ENCODE measurements at places on chromosomes 3 and 15. TPM values are rescaled to one million over a fixed set of nuclear protein-coding genes. Genes with fewer than 3 reads are reported as not detected.

Gene MAN2A2
- total RNA-seq, result 80.3 TPM

Gene FGF12
- 334 TPM for total RNA-seq

Gene CEP97
- 7.7 TPM for total RNA-seq

Gene AADACL2
- not detected for total RNA-seq

Gene LHFPL4
- total RNA-seq, result not detected

Gene UBAP1L
- 1.9 TPM for total RNA-seq

Gene MITF
- total RNA-seq, result 64.0 TPM

Gene CPN2
- not detected for total RNA-seq

Gene GLDN
- 6.7 TPM for total RNA-seq

- DNase-seq, result no peak
These were observed 30.8 kb upstream of the CPB1 start for GRCh38 chr3:148796799-148797198.

DNA sequence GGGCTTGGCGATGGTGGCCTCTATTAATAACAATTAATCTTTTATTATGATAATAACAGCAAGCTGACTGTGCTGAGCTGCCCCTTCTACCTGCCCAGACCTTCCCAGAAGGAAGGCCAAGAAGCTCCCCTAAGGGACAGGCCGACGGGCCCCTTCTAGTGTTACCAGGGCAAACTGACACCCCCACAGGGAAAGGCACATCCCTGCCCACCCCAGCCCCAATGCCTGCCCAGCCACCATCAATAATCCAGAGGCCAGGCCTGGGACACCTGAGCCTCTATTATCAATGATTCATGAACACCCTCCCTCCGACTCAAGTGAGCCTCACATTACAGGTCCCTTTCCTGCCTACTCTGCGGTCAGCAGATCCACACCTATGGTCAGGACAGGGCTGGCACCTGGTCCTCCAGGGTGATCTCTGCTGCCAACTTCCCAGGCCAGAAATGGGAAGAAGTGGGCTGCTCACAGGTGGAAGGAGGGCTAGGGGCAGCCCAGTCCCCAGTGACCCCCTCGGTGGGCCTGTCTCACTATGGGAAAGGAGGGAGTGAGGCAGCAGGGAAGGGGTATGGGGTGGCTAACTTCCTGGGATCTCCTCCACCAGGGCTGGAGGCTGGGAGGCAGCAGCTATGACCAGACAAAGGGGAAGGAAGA is 1.8 kb downstream of the TWF2 start:
- no peak for DNase-seq

GRCh38 chr15:88543065-88543776 is 3.3 kb downstream of the DET1 start:
- no peak for DNase-seq

DNA sequence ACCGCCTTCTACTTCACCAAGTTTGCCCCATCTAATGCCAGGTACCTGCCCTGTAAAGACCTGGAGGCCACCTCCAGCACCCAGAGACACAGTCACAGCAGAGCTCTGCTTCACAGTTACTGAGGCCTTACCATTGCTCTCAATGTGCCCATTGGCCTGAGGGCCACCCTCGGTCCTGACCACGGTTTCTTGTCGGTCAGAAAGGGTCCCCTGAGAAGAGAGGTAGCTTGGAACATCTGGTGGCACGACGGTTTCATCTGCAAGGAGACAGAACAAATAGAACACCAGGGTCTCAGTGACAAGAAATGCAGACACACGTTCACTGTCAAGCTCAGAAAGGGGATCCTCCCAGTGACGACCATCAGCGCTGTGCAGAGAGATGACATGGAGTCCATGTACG is 118.7 kb downstream of the LRIG1 start:
- DNase-seq, result no peak

DNA sequence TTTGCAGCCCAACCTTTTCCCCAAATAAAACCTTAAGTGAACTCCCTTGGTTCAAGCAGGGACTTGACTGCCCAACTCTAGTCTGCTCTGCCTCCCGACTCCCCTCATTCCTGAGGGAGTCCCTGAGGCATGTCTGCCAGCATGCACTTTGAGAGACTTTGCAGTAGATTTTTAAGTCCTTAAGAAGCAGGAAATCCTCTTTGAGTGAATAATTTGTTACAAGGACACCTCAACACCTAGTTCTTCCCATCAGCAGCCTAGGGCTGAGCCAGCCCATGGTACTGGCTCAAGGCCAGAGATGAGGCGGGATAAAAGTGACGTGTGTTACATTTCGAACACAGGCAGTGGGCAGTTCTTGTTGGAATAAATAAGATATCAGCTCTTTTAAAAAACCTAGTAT is 204.3 kb upstream of the SLC2A2 start:
- peak; percentile 15 for DNase-seq

DNA sequence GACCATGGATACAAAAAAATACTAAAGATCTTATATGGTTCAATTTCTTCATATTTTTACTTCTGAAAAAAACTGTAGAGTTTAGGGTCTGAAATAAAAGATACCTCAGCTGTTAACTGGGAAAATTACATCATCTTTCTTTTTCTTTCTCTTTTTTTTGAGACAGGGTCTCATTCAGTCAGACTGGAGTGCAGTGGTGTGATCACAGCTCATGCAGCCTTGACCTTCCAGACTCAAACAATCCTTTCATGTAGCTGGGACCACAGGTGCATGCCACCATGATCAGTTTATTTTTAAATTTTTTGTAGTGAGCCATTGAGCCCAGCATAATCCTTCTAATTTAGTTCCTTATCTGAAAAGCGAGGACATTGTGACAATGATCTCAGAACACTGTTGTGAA is 39.6 kb upstream of the TKT start:
- no peak for DNase-seq

- DNase-seq, result no peak
These were observed 4.2 kb upstream of the CHRM5 start for GRCh38 chr15:33963831-33964664.

GRCh38 chr15:46502667-46503066 is 867.8 kb downstream of the SQOR start:
- no peak for DNase-seq

GRCh38 chr3:59658274-59658673 is 608.4 kb upstream of the CFAP20DC start:
- DNase-seq, result no peak

GRCh38 chr3:12995389-12996180 is 77.6 kb downstream of the IQSEC1 start:
- no peak for DNase-seq

DNA sequence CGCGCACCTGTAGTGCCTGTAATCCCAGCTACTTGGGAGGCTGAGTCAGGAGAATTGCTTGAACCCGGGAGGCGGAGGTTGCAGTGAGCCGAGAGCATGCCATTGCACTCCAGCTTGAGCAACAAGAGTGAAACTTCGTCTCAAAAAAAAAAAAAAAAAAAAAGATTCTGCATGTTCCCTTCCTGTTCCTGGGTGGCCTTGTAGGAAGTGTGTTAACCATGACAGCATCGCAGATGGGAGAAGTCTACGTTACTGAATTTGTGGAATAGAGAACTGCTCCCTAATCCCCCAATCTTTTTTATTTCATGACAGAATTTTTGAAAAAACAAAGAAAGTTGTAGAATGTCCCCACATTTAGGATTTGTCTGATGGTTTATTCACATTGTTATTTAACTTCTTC is 45.4 kb downstream of the FOXL2 start:
- no peak for DNase-seq

DNA sequence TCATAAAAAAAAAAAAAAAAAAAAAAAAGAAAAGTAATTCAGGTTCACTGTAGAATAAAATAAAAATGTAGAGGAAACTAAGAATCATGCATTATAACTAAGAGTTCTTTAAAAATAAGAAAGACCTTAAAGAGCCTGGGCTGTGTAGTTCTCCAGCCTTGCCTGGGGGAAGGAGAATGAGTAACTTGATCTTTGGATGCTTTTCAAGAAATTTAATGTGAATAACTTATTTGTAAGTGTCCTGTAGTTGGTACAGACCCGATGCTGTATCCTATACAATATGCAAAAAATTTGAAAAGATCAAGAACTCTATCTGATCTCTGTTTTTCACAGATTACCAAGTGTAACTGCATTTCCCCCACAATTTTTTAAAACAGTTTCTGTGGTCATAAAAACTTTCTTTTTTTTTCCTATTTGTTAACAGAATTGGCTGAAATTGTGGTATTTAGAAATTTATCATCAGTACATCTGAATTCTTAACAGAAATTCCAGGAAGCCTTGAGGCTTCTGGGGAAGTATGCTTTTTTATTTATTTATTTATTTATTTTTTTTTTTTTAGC is 195.3 kb downstream of the THRB start:
- DNase-seq, result no peak

DNA sequence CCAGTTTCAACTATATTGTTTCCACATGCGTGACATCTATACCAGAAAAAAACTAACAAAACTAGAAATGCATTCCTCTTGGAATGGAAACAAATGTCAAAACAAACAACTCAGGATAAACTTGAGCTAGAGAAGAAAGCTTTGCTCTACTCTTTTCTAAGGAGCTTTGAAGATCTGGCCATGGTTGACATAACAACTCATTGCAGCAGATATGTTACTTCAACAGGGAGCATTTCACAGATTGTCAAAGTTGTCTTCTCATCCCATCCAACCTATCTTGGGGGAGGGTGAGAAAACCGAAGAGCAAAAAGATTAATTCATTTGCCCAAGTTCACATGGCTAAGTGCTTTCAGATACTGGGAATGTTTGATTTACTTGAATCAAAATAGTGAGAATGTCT is 484.4 kb downstream of the CNTN4 start:
- no peak for DNase-seq

GRCh38 chr3:151468284-151468917 is 7.5 kb upstream of the IGSF10 start:
- no peak for DNase-seq

GRCh38 chr3:133383175-133383574 is 16.7 kb upstream of the BFSP2 start:
- no peak for DNase-seq

DNA sequence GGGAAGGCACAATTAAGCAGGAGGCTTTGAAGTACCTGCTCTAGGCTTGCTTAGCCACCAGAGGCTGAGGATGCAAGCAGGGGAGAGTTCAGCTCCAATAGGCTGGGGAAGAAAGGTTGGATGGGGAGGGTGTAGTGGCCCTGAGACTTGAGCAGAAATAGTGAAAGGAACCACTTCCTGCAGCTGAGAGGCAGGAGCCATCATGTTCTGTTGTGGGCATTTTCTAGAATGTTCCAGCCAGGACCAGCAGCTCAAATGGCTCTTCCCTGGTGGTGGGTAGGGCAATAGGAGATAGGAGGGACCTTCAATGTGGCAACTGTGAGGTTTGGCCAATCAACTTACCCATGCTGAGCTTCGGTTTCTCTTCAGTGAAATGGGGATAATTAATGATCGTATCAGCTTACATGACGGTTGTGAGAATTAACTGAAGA is 79.1 kb upstream of the CGNL1 start:
- DNase-seq, result no peak

DNA sequence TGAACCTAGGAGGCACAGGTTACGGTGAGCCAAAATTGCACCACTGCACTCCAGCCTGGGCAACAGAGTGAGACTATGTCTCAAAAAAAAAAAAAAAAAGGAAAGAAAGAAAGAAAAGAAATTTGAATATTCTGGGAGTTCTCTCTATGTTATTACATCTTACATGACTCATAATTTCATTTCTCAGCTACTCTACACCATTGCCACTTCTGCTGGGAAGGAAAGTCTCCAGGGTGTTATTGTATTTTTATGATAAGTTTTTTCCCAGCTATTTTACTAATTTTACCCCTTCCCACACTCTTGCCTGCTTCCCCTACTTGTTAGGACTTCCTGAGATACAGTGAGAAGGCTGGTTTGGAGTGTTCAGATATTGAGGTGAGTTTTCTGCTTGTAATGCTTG is 69.7 kb upstream of the UMPS start:
- no peak for DNase-seq

GRCh38 chr3:45874677-45875346 is 11.5 kb upstream of the CCR9 start:
- no peak for DNase-seq

DNA sequence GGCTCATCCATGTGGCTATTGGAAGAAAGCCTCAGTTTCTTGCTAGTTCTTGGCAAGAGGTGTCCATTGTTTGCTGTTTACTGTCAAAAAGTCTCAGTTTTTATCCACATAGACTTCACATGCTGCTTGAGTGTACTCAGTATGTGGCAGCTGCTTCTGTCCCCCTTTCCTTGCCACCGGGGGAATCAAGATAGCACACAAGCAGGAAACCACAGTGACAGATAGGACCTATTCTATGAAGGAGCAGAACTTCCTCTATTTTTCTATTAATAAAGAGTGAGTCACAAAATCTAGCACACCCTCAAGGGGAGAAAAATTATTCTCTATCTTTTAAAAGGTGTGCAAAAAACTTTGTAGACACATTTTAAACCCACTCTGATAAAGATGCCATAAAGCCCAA is 121.4 kb upstream of the GMNC start:
- no peak for DNase-seq

DNA sequence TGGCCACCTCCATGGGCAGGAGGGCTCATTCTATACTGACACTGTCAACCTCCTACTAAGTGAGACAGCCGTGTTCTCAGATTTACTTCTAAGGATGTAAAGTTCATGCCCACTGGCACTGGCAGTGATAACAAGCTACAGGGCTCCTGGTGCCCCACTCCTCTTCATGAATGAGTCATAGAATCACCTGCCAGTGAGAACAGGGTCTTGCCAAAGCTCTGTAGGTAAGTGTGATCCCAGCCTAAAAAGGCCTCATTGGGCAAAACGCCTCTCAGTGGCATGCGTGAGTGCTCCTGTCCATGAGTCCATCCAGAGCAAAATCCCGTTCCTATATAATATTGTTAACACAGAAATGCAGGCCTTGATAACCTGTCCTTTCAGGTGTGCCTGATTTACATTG is 17.4 kb downstream of the PXYLP1 start:
- DNase-seq, result no peak

- no peak for DNase-seq
These were observed 596.3 kb downstream of the PYDC2 start for GRCh38 chr3:192057261-192057660.

DNA sequence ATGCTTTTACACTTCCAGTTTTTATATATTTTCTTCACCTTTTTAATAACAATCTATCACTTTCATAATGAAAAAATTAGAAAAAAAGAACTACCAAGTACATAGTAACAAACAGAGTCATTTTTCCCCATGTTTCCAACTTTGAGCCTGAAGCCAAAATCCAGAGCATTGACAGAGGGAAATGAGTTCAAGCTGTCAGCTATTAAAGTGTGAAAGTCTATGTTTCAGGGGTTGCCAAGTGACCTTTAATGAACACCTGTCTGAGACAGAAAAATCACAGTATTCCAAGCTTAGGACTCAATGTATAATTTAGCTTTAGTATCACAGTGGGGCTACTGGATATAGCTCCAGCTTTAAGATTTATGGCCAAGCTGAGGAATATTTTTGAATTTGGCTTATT is 128.3 kb upstream of the GADL1 start:
- DNase-seq, result no peak

GRCh38 chr15:53917109-53917508 is 61.1 kb upstream of the UNC13C start:
- DNase-seq, result no peak

GRCh38 chr3:4271834-4272233 is 31.3 kb upstream of the SETMAR start:
- no peak for DNase-seq

GRCh38 chr3:52781741-52782140 is 4.3 kb downstream of the ITIH1 start:
- DNase-seq, result no peak

All from right cardiac atrium (tissue), 5 donors.